ENCODE measurements at places on chromosomes 2 and 18.
A peak's percentile ranks its signal among the peaks of the same experiment; 100 is the strongest.

GRCh38 chr2:12686708-12687283 is 29.9 kb upstream of the TRIB2 start:
- DNase-seq = no peak

DNA sequence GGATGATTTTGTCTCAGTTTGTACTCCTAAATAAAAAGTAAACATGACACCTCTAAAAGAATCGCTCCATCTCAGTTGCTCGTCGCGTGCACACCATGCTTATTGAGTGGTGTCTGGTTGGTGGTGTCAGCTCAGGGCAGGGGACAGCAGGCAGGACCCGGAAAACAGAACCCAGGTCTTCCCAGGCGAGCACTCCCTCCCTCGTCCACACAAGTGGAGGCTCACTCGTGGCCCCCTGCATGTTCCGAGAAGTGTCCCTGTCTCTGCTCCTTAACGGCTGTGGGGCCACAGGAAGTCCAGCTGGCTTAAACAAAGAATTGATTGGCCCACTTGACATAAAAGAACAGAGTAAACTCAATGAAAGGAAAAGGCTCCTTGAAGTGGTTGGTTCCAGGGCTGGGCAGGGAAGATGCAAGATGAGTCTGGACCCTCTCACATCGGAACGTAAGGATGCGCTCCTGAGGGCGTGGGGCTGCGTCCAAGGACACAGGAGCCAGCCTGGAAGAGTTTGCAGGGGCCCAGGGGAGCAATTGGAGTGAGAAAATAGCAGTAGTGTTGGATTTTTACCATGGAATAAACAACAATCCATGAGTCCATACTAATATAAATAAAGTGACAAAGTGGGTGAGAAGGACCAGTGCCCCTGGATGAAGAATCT is 13.1 kb upstream of the CNDP1 start:
- no peak for DNase-seq

- no peak for DNase-seq
Measured at GRCh38 chr18:49581371-49581770, 19.5 kb downstream of the LIPG start.

DNA sequence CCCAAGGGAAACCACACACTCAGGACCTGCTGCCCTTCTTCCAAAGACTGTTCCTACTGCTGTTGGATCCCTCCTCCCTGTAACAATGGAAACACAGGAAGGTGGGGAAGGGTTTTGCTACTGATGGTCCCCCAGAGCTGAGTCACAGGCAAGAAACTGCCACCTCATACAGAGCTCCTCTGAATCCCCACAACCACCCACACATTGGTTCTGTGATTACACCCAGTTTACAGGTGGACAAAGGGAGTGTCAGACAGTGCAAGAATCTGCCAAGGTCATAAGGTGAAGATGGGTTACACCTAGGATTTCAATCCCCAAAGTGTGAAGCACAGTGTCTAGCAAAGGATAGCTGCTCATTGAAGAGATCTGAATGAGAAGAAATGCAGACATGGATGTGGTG is 141.7 kb upstream of the LMAN1 start:
- no peak for DNase-seq

DNA sequence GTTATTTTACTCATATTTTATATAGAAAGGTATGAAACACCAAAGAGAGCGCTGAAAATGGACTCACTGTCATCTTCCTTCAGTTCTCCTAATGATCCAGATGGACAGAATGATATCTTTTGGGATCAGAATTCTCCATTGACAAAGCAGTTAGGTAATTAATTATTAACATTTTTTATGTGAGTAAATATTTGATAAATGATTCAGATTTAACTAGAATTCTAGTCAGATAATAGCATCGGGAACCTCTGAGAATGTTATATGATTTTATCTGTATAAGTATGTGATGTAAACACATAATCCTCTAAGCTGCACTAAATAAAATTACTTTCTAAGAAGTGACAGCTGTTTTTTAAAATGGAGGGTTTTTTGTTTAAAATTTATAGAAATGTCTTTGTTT is 2.0 kb downstream of the ETAA1 start:
- no peak for DNase-seq

GRCh38 chr2:101805152-101806088 is 107.9 kb downstream of the MAP4K4 start:
- no peak for DNase-seq

DNA sequence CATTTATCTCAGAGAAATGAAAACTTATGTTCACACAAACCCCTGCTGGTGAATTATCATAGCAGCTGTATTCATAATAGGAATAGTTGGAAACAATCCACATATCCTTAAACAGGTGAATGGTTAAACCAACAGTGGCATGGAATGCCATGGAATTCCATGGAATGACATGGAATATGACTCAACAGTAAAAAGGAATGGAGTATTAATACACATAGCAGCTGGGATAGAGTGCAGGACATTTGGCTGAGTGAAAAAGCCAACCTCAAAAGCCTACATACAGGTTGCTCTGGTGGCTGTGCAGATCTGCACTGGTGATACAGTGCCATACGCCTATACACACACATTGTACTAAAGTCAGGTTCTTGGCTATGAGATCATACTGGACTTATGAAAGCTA is 69.5 kb downstream of the FAM168B start:
- DNase-seq = no peak

DNA sequence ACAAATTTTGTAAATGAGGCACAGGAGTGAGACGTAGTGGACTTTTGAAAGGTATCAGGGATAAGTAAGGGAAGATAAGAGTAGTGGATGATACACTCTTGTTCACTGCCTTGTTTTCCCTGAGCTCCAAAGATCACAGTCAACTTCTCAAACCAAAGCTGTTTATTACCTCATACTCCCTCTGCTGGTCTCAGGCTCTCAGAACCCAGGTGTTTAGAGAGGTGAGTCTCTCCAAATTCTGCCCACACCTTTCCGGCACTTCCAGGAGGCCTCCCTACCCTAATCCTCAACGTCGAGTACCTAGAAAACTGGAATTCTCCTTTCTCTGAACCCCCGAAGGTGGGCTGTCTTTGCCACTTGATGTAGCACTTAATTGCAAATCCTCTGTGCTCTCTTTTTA is 621.1 kb downstream of the BCL11A start:
- DNase-seq = no peak

DNA sequence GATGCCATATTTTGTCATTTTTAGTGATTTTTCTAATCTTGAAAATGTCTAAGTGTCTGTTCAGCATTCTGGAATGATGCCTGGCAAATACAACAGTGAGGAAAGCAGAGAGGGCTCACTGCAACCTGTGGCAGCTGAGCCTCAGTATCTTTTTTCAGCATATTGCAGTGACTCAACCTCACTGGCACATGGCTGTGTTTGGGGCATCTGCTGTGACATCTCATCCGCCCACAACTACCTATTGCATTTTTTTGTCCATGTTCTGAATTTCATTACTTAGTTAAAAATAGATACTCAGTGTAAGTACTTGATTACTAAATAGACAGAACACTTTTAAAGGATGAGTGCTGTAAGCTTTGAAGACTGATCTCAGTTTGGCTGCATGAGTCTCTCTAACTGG is 10.7 kb downstream of the BABAM2 start:
- DNase-seq = no peak

- no peak for DNase-seq
Measured at GRCh38 chr18:11258039-11258610, 108.8 kb upstream of the PIEZO2 start.

GRCh38 chr2:213766062-213766461 is 481.8 kb downstream of the SPAG16 start:
- no peak for DNase-seq

GRCh38 chr18:11004951-11005350 is 144.4 kb downstream of the PIEZO2 start:
- DNase-seq = no peak

GRCh38 chr18:59712311-59712710 is 15.1 kb upstream of the CCBE1 start:
- no peak for DNase-seq

GRCh38 chr2:237156857-237157779 is 71.4 kb downstream of the COPS8 start:
- no peak for DNase-seq

DNA sequence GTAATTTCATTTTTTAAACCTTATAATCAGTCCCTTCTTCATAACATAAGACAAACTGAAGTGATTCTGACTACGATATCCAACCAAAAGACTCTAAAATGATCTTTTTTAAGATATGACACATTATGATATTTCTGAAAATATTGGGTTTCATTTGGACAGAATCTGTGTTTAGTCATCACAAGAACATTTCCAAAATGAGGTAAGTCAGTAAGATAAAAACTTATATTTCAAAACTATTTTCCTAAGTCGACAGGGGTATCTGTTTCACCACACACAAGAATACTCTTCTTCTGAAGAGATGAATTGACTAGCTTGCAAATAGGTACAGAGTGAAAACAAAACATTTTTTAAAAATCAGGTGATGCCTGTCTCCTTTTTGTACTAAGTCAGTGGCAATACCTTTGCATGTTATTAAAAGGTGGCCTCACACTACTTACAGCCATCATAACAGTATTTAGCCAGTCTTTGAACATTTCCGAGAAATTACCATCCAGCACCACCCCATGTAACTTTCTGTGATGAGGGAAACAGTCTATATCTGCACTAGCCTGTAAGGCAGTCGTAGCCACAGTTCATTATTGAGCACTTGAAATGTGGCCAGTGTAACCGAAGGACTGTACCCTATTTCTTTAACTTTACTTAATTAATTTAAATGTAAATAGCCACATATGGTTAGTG is 13.5 kb downstream of the STK39 start:
- DNase-seq = no peak

- DNase-seq = no peak
Measured at GRCh38 chr2:150402953-150403352, 84.5 kb downstream of the RND3 start.

GRCh38 chr18:58671632-58672564 is 633 bp downstream of the MALT1 start:
- peak; percentile 85 for DNase-seq

- no peak for DNase-seq
Measured at GRCh38 chr2:204226305-204226880, 289.8 kb downstream of the ICOS start.

DNA sequence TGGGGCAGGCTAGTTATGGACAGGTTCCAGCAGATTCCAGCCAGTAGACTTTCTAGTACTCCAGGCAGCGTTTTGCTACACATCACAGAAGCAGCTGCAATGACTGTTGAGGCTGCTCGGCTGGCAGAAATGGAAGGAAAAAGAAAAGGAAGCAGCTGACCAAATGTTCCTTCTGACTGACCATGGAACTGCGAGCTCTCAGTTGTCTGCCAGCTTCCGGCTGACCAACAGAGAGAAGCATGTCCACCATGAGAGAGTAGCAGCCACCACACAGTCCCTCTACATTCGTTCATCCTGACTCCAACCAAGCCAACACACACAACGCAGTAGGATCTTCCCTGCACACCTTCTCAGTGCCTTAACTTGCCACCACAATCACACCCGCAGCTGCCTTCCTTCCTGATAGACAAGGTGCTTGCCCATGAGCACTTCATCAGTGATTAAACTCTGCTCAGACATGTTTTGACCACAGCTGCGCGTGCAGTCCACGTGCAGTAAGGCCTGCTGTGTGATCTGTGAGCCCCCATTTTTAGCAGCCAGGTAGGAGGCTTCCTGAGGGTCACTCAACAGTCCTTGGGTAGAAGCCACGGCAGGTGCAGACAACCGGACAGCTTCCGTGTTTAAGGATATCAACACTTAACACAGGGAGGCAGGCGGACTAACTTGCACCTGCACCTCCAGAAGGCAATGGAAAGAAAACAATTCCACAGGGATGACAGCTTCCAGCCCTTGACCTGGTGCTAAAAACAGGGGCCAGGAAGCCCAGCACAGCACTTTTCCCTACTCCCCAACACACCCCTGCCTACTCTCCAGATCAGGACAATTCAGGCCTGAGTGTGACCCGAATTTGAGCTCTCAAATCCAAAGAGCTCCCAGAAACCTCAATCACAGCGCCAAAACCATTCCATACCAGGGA is 996 bp downstream of the TGFBRAP1 start:
- no peak for DNase-seq

- DNase-seq = no peak
Measured at GRCh38 chr2:39621596-39621995, 44.1 kb upstream of the TMEM178A start.

- DNase-seq = peak; percentile 70
Measured at GRCh38 chr2:142868229-142868762, 9.2 kb upstream of the KYNU start.

DNA sequence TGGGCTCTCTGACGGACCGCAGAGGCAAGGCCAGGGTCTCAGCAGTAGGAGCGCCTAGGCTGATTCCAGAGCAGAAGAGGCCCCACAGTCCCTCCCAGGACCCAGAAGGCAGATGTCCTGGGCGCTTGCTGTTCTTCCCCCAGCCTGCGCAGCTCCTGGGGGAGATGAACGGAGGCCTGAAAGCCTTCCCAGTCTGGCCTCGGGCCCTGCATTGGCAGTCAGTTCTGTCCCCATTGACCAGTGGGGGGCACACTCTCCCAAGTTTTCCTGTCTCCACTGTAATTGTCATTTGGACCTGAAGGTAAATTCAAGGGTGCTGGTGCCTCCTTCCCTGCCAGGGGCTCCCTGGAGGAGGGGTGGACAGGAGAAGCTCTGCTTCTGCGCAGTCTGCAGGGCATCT is 345.7 kb downstream of the CYP26B1 start:
- DNase-seq = no peak

GRCh38 chr2:182321096-182321495 is 105.7 kb downstream of the PDE1A start:
- DNase-seq = no peak

DNA sequence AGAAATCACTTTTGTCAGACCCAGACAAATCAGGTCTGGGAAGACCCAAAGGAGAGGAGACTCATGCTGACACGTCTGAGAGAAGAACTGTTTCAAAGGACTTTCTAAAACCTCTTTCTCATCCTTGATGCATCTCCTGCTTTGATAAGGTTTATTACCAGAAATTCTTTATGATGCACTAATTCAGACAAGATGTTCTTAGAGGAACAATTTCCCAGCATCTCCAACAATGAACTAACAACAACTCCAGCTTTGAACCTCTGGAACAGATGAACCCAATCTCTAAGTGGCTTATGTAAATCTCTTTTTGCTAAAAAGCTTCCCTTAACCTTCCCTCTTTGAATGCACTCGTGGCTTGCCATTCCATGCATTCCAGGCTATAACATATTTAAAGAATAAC is 15.9 kb upstream of the SERPINB11 start:
- DNase-seq = no peak

GRCh38 chr2:160372585-160372984 is 121.0 kb downstream of the RBMS1 start:
- DNase-seq = no peak

GRCh38 chr2:18637196-18637595 is 47.8 kb upstream of the NT5C1B start:
- DNase-seq = no peak

- peak; percentile 58 for DNase-seq
Measured at GRCh38 chr2:105309147-105309545, 20.4 kb downstream of the TGFBRAP1 start.

DNA sequence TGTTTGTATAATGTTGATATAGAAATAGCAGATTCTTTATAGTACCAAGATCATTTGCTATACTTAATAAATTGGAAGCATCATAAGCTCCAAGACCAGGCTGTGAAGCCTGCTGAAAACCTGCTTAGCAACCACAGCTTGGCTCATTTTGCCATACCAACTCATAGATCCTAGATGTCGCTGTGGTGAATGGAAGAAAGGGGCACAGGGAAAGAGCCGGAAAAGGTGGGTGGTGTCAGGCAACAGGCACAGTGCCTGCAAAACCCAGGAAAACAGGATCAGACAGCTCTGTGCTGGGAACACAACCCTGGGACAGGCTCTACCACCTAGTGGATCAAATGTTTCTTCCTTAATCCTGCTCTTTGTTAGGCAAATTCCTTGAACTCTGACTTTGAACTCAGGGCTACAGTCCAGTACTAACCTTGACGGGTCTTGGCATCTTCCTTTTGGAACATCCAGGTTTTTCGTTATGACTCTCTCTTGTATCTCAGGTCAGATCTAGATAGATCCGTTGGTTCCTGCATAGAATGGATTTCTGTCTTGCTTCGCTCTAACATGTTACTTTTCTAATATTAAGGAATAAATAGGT is 31.6 kb downstream of the TWSG1 start:
- no peak for DNase-seq

Data from bone marrow (tissue), 2 donors.